D341Med (cell line): ENCODE measurements at places on chromosomes 2 and 18.

- no peak for DNase-seq
Observed at GRCh38 chr2:70596293-70596692, 42.7 kb upstream of the TGFA start.

GRCh38 chr2:192230889-192231453, 36.2 kb upstream of the TMEFF2 start:
- no peak for DNase-seq

DNA sequence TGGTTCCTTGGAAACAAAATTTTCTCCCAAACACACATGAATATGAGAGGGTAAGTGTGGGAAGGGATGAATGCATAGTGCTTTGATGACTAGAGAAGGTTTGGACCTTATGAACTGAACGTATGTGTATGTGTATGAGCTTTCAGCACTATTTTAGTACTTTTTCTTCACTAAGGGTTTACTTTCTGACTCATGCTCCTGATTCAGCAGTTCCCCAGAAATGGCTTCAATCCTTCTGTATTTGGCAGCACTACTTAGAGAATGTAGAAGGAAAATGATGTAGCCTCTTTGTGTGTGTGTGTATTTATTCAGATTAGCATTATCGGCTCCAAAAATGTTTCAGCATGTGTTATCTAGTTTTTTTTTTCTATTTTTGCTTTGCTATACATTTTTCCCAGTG, 22.2 kb downstream of the KCNJ3 start:
- DNase-seq = no peak

DNA sequence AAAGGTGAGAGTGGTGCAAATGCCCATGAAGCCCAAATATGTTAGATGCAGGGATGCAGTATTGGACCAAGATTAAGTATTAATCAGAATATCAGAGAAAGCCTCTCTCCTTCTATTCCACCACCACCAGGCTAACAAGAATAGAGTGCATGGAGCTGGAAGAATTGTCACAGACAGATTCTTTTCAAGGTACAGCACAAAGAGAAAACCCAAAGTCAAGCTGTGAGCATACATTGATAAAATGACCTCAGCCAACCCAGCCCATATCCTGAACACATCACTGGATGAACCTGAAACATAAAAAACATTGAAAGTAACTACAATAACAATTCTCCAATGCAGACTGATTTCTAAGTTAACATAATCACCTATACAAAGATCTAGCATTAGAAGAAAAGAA, 445.7 kb upstream of the NETO1 start:
- DNase-seq = no peak

GRCh38 chr2:41711736-41712135, 336.1 kb upstream of the PKDCC start:
- DNase-seq = no peak

DNA sequence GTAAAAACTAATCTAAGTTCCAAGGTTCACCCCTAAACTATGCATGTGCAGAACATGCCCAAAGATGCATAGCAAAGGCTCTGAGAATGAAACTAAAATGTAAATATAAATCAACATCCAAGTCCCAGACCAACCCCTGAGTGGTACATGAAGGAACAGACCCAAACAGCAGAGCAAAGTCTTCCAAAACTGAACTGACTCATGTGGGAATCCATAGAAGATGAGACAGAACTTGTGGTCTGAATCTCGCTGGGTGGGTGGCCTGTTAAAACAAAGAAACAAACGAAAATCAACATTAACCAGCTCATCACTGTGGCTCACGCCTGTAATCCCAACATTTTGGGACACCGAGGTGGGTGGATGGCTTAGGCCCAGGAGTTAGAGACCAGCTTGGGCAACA, 29.5 kb upstream of the ATRAID start:
- DNase-seq = no peak

- no peak for DNase-seq
Observed at GRCh38 chr2:165743442-165743841, 50.6 kb downstream of the GALNT3 start.

- no peak for DNase-seq
Observed at GRCh38 chr2:188425266-188425665, 133.6 kb downstream of the GULP1 start.

- no peak for DNase-seq
Observed at GRCh38 chr18:41933778-41934177, 21.3 kb upstream of the PIK3C3 start.

DNA sequence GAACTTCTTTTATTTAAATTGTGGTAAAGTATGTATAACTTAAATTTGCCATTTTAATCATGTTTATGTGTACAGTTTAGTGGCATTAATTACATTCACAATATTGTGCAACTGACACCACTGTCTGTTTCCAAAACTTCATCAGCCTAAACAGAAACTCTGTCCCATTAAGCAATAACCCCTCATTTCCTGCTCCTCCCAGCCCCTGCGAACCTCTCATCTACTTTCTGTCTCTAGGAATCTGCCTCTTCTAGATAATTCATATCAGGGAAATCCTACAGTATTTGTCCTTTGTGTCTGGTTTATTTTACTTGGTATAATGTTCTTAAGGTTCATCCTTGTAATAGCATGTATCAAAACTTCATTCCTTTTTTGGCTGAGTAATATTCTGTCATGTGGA, 75.1 kb downstream of the BOLA3 start:
- no peak for DNase-seq

- no peak for DNase-seq
Observed at GRCh38 chr2:217795067-217795466, 207.7 kb downstream of the TNS1 start.

GRCh38 chr2:189566046-189566445, 14.5 kb downstream of the SLC40A1 start:
- no peak for DNase-seq

- no peak for DNase-seq
Observed at GRCh38 chr2:67032076-67032475, 365.1 kb upstream of the ETAA1 start.

GRCh38 chr2:231546014-231546715, 15.9 kb upstream of the NMUR1 start:
- DNase-seq = no peak

DNA sequence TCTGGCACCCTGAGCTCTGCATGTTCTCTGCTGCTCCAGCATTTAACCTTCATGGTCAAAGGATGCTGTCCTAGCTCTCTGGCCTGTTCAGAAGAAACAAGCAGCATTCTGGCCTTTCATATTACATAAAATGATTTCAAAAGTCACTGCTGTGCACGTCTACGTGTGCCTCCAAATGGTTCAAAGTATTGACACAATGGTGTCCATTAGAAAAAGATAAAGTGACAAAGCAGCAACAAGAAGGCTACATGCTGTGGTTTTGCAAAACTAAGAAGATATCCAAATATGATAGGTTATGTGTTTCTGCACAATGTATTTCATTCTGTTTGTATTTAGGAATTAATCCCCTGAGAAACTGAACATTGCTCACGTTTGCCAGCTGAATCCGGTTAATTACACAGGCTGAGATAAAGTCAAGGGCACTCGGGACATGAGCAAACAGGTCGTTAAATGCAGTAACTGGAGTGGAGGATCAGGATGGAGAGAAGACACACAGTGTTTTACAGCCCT, 258.5 kb downstream of the DOK6 start:
- peak; percentile 54 for DNase-seq

DNA sequence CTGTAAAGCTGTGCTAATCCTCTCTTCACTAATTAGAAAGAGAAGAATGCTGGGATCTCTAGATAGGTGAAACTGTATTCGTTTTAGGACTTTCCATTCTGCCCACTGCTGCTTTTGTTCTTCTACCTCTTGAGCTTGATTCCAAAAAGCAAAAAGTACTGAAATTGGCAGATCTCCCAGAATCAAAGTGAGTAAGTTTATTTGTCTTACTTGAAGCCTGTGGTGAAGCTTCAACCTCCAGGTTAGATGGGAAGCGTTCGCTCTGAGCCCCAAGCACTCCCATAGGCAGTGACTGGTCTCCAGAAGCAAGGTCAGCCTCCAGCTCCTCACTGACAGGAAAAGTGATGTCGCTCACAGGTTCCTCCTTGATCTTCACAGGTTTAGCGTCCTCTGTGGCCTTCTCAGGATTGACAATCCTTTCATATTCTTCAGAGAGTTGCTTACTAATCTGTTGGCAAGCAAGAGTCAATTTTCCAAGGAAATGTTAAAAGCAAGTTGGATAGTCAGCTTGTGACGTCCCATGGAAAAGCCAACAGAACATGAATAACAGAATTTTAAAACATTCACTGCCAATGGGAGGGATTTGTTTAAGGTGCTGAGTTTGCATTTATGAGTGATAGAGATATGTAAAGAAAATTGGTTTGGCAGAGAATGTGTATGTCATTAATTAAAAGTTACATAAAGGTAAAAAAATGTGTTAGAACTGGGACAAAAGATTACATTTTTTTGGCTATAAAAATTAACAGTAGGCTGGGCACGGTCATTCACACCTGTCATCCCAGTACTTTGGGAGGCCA, 8.1 kb downstream of the SUPT7L start:
- DNase-seq = peak; percentile 42

DNA sequence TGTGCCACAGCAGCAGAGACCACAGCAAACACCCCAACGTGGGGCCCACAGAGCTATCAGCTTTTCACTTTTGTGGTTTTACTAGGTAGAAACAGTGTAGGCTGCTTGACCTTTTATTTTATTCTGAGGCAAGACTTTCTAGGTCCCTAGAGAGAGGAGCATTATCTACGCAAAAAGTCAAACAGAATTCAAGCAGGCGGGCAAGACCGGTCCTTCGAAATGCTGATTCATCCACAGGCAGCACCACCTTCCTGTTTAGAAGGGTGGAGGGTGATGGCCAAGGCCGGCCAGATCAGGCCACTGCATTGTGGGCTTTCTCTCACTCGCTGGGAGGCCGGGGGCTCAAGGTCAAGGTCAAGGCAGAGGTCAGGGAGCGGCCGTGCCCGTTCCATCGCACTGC, 573.0 kb downstream of the GALR1 start:
- no peak for DNase-seq

DNA sequence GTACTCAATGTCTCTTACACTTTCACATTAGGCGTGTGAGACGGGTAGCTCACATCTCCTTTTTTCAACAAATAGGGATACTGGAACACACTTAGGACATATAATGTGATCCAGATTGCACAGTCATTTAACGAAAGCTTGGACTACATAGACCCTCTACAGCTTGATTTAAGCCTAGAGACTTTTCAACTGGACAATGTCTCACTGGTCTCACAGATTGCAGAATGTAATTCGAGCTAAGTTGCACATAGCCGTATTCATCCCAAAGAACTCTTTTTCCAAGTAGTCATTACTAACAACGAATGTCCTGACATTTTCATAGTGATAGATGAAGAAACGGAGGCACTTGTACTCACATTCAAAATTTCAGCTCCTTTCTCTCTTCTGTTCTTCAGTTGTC, 612.1 kb downstream of the ZEB2 start:
- DNase-seq = no peak

GRCh38 chr2:113117541-113118262, 9.7 kb upstream of the IL1RN start:
- no peak for DNase-seq

GRCh38 chr2:75676464-75676863, 29.9 kb downstream of the MRPL19 start:
- DNase-seq = no peak

DNA sequence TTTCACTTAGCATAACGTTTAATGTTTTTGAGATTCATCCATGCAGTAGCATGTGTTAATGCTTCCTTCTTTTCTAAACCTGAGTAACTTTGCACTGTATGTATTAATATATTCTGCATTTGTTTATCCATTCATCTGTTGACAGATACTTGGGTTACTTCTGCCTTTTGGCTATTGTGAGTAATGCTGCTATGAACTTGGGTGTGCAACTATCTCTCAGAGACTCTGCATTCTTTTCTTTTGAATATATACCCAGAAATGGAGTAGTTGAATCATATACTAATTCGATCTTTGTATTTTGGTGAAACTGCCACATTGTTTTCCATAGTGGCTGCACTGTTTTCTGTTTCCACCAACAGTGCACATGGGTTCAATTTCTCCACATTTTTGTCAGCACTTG, 128.3 kb downstream of the SH3BP4 start:
- no peak for DNase-seq
